ENCODE measurements at places on chromosomes 2 and 18. TPM values are rescaled to one million over a fixed set of nuclear protein-coding genes. Genes with fewer than 3 reads are reported as not detected.

The PROM2 gene
- 0.20 TPM for total RNA-seq

The BOK gene
- 13.4 TPM for total RNA-seq

The FAM110C gene
- total RNA-seq = 0.07 TPM

The SLC4A3 gene
- 4.0 TPM for total RNA-seq

The ASNSD1 gene
- 63.3 TPM for total RNA-seq

The C2orf78 gene
- total RNA-seq = not detected

The TRIB2 gene
- total RNA-seq = 109 TPM

The RMND5A gene
- total RNA-seq = 20.6 TPM

The LRRC30 gene
- not detected for total RNA-seq

The GLI2 gene
- total RNA-seq = 10.0 TPM

The PCBP1 gene
- 87.6 TPM for total RNA-seq

The SLC40A1 gene
- total RNA-seq = 53.8 TPM

The POU3F3 gene
- total RNA-seq = not detected

The UGT1A3 gene
- total RNA-seq = not detected

The COQ10B gene
- total RNA-seq = 39.6 TPM

The LIMS1 gene
- 87.2 TPM for total RNA-seq

The ANKRD30B gene
- 0.73 TPM for total RNA-seq

The SERPINB10 gene
- total RNA-seq = not detected
